ENCODE measurements at places on chromosomes 6 and 20.

- no peak for DNase-seq
Observed at GRCh38 chr6:7914311-7914710, 3.7 kb upstream of the TXNDC5 start.

GRCh38 chr6:23647045-23647444 is 479.0 kb upstream of the NRSN1 start:
- DNase-seq = no peak

DNA sequence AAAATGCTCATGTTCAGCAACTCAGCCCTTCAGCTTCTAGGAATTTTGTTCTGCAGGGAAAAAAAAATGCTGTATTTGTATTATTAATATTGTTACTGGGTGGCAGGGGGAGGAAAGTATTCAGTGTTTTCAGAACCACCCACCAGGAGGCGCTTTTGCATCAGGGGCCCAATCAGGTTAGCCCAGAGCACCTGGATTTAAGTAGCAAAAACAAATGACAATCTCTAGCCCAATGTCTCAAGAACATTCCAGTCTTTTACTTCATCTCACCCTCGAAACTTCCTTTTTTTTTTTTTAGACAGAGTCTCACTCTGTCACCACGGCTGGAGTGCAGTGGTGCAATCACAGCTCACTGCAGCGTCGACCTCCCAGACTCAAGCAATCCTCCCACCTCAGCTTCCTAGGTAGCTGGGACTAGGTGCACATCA is 635 bp upstream of the C20orf203 start:
- DNase-seq = peak; percentile 30

DNA sequence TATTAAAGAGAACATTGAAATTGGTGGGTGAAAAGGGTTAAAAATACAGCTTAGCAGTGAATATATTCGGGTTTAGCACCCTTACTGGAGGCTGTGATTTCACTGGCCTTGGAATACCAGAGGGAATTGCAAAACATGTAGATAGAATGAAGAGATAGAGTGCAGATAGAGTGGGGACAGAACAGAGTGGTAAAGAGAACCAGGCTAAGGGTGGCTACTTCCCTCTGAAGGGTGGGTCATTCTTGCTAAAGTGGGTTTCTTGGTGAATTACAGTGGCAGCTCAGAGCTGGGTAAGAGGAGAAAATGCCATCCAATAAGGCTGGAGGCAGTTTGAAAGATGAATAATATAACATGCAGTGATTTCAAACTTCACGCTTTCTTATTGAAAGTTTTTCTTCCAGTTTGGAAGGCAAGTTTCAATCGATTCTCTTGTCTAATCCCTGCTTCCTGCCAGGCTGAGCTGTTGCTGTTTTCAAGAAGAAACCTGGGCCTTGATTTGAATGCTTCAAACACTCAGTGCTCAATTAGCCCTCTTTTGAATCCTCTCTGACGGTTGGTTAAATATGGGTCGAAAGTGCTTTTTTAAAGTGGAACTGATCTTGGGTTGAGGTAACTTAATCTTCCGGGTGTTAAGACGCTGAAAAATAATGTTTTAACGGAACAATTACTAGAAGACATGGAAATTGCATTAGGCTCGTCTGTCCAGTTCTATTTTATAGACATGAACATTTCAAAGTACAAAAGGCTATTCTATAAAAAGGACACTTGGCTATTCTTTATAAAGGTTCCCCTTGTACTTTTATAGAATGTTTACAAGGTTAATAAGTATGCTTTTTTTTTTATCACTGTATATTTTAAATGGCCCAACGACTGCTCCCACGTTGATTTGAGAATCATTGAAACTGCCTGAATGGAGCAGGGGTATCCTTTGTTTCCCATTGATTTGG is 203.3 kb downstream of the BCAS1 start:
- DNase-seq = no peak

DNA sequence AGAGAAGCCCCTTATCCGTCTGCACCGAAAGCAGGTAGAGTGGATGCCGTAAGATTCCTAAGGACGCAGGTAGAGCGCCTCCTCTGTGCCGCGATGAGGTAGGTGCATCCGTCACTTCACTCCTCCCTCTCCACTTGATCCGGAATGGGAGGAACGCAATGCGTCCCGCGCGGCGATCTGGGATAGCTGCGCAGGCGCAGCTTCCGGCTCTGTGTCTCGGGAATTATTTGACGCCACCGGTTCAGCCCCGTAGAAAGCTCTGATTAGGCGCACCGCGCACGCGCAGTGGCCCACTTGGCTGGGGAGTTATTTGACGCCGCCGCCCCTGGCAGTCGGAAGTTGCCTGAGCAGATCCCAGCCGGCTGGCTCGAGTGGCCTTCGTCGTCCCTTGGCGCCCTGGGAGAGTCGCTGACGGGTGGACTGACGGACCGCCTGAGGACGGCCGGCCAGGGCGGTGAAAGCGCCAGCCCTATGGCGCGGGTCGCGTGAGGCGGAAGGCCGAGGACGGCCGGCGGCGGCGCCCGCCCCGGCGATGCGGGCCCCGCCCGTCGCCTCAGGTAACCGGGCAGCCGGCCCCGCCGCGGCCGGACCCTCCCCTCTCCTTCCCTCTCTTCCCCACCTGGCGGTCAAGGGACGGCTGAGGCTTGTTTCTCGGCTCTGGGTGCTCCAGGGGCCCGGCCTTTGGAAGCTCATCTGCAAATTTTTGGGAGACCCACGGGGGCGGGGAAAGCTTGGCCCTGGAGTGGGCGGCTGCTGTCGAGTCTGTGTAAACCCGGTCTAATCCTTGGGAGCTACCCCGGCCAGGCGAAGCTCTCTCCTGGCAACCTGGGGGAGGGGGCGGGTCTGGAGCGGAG is at the start of gene RALGAPB:
Gene RALGAPB, plus strand, starts transcription at position 331 of the 854 bp plus-strand sequence. CDS start 15,590 bp downstream, outside the sequence.
- DNase-seq = peak; percentile 97

GRCh38 chr6:134322216-134322615 is 4.3 kb upstream of the SGK1 start:
- no peak for DNase-seq

- DNase-seq = no peak
Observed at GRCh38 chr6:80488190-80488589, 381.7 kb downstream of the BCKDHB start.

DNA sequence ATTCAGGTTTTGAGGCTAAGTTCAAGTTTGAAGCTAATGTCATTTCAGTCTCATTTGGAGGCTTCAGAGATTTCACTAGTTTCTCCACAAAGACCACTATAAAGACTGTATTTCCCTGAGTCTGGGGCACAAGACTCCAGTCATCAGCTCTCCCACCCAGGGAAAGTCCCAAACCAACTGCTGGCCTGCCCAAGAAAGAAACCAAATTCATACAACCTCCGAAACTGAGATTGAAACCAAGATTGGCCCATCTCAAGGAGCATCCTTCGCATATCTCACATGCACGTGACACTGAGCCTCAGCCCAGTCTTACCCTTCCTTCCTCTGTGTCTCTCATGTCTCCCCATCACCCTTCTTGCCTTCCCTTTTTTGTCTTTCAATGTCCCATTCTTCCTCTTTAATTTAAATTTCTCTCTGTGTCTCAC is 3.5 kb upstream of the LTA start:
- no peak for DNase-seq

DNA sequence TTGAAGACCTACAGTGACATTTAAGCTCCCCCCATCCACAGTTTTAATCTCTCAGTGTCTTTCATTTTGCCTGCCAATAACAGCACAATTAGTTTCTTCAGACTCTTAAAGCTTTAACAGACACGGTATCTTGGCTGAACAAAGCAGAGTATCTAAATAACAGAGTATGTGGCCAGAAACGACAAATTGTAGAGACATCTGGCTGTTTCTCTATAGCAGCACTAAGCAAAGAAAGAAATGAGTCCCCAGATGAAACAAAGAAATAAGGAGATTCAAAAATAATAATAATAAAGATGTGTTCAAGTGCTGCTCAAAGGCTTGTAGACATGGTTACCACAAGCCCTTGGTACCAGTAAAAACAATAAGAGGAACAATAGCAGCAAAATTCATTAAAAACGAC is 97.8 kb upstream of the HDAC2 start:
- DNase-seq = no peak

DNA sequence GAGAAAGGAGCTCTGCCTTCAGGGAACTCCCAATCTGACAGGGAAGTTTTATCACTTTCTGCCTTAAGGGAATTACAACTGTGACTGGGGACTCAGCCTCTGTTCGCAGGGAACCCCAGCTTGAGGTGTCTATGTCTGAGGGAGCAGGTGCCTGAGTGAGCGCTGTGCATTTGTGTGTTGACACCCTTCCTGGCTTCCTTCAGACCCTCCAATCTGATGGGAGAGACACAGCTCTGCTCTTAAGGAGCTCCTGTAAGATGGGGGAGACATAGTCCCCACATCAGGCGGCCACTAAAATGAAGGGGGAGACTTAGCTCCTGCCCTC is 62.3 kb downstream of the MRPL14 start:
- DNase-seq = no peak

GRCh38 chr20:55778796-55779195 is 226.5 kb downstream of the CBLN4 start:
- DNase-seq = no peak

DNA sequence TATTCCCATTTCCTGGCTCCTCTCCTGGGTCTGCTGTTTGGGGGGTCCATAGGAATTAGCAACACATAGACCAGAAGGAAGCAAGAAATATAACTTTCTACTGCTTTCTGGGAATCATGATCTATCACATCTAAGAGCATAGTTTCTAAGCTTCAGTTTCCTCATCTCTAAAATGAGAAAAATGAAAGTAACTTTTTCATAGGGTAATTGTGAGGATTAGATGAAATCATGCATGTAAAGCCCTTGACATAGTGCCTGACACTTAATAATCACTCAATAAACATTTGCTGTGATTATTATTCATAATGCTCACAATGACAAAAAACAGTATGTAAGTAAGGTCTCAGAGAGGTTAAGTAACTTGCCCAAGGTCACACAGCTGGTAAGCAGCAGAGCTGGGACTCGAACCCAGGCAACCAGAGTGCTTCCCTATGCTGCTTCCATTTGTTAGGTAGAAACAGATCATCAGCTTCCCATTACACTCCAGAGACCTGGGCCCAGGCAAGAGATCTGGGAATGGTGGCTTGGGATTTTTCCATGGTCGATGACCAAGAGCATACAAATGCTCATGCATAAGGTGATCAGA is 86.6 kb upstream of the MAFB start:
- DNase-seq = no peak

GRCh38 chr20:57663241-57663640 is 43.0 kb upstream of the ZBP1 start:
- no peak for DNase-seq

GRCh38 chr6:56551409-56552120 is 91.1 kb downstream of the DST start:
- no peak for DNase-seq

DNA sequence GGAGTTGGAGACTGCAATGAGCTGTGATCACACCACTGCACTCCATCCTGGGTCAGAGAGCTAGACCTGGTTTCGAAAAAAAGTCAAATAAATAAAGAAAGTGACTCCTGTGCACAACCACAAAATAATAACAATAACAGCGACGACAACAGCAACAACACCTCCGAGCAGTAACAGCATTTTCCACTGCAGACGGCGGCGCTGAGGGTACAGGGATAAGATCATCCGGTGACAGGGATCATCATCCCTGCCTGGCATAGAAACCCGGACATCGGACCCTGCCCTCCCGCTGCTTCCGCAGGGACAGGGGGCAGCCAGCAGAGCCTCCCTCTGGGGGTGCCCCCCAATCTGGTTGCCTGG is 11.5 kb downstream of the SRXN1 start:
- DNase-seq = no peak

GRCh38 chr6:169292338-169293124 is 38.9 kb upstream of the THBS2 start:
- DNase-seq = no peak

DNA sequence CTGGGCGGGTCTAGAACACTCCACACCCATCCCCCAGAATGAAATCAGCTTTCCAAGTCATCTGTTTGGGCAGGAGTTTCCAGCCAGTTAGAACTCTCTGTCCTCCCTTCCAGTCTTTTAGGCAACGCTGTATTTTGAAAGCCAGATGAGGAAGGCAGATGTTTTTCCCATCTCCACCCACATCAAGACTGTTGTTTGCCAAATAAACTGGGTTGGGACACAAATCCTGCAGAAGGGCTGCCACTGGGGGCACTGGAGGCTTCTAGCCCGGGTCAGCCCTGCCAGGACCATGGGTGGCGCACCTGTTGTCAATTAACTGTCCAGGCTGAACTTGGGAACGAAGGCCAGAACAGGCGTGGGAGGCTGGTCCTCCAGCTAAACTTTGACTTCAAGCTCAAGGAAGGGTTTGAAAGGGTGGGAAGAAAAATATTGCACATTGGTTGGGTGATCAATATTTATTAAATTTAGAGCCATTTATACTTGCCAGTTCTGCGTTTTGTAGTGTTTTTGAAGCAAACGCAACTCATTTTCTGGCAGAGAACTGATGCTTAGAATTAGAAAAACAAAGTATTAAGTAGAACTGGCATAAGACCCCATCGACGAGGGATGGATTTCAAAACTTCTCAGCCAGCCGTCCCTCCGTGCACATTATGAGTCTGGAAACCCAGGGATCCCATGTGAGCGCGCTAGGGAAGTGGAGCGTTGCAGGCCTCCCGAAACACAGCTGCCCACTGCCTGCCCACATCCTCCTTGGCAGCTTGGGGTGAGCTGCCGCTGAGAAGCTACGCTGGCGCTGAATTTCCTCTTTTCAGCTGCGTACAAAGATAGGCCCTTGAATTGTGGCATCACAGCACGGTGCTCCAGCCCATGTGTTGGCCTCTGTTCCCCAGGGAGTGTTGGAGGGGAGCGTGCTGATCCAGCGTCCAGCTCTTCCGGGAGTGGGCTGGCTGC is 297.4 kb downstream of the QKI start:
- DNase-seq = no peak

DNA sequence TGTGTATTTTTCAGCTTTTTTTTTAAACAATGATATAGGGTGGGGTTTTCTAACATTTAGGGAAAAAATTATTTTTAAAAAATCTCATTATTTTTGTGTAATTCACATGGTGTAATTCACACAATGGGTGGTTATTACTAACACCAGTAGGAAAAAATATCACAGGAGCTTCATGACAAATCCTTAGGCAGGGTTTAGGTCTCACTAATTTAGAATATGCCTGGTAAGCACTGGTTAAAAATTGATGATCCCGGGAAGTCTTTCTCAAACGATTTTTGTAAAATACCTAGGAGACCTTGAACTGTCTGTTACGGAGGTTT is 29.5 kb upstream of the ZNF217 start:
- no peak for DNase-seq

- DNase-seq = no peak
Observed at GRCh38 chr6:133240511-133241085, 559 bp upstream of the EYA4 start.

GRCh38 chr6:85460921-85461797 is 11.3 kb downstream of the NT5E start:
- no peak for DNase-seq

DNA sequence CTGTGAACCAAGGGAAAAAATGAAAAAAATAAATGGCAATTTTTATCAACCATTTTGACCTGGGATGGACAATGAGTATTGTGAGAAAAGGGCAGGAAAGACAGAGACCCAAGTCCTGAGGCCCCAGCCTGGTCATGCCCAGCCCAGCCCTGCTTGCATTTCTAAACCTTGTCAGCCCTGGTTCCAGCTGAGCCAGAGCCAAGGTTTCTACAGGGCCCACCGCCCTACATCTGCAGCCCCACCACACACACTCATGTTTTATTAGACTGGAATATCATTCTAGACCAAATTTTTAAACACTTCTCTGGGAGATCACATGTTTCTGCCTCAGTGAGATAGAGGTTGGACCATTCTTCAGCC is 667 bp upstream of the CST9L start:
- no peak for DNase-seq

GRCh38 chr6:4889701-4890100 is 113.5 kb downstream of the CDYL start:
- no peak for DNase-seq
